Endothelial cell of coronary artery (primary cell): ENCODE measurements at places on chromosomes 3 and 15. TPM values are rescaled to one million over a fixed set of nuclear protein-coding genes. Genes with fewer than 3 reads are reported as not detected.

Gene IRAK2
- total RNA-seq: 21.5 and 21.7 TPM in 2 replicates

Gene ACVR2B
- 3.4 and 4.3 TPM in 2 replicates for total RNA-seq

Gene HRG
- not detected in 2 replicates for total RNA-seq

Gene MLH1
- 29.9 and 34.6 TPM in 2 replicates for total RNA-seq

Gene RARB
- total RNA-seq: 28.0 and 51.6 TPM in 2 replicates
